Hypothalamus (tissue), 51 donors: ENCODE measurements at places on chromosomes 4 and X.

GRCh38 chrX:134898440-134898839 lies 92.4 kb upstream of the SMIM10 start:
- DNase-seq: no peak

DNA sequence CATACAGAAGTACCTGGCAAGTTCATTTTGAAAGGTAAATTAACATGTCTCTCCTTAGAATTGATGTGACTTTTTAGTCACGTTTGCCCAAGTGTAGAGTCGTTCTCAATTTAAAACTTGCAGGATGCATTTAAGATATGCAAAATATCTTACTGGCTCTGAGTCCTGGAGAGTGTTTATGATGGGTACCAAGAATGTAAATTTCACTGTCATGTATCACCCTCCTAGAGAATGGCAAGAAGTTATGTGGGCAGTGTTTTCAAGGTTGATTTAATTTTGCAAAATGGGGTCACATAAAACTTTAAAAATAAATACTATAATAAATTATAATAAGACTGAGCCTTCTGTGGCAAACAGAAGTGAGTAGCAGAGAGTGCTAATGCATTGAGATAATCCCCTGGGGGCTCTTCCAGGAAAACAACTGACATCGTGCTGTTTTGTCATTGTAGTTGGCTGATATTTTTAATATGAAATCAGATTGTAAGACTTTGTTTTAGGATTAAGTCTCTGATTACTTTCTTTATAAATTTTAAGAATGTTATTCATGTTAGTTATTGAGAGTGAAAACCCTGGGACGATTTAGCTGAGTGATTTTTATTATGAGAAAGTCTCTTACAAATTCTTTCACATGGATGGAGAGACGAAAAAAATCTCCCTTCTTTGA lies 103.0 kb downstream of the AFF1 start:
- no peak for DNase-seq

- no peak for DNase-seq
These were observed 111.9 kb upstream of the PCDH18 start for GRCh38 chr4:137644201-137644600.

DNA sequence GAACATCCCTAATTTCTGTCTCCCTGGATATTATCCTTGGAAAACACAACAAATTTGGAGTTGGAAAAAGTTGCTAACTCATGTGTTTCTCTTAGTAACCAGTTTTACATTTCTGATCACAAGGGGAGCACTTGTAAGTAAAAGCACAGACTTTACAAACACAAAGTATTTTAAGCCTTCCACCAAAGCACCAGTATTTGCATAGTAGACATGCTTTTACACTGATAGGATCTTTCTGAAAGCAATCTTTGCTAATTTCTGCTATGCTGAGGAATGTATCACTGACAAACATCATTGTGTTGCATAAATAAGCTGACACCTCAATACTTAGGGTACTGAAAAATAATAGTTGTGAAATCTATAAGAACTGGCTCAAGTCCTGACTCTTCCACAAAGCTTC lies 100.6 kb downstream of the MID1 start:
- no peak for DNase-seq

GRCh38 chrX:50167366-50167765 lies 33.4 kb downstream of the AKAP4 start:
- no peak for DNase-seq

DNA sequence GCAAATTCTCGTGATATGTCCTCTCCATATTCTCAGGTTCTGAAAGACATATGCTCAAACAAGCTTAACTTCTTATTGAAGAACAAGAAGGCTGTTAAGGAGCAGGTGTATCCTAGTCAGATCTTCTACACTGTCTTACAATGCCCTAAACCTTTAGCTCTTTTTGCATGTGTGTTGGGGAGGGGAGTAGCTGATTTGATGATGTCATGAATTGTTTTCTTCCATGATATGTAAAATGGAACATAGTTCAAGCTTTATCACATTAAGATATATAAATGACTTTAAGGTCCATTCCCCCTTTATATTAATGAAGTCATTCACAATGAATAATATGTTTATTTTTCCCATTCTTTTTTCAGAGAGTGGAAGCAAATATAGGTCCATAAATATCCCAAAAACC lies 332.5 kb upstream of the FAM241A start:
- DNase-seq: no peak

GRCh38 chr4:128868758-128869157 lies 59.3 kb downstream of the JADE1 start:
- no peak for DNase-seq

GRCh38 chrX:123481913-123482851 lies 250.7 kb downstream of the THOC2 start:
- DNase-seq: no peak

- no peak for DNase-seq
These were observed 993.6 kb downstream of the ADGRL3 start for GRCh38 chr4:62193761-62194160.

DNA sequence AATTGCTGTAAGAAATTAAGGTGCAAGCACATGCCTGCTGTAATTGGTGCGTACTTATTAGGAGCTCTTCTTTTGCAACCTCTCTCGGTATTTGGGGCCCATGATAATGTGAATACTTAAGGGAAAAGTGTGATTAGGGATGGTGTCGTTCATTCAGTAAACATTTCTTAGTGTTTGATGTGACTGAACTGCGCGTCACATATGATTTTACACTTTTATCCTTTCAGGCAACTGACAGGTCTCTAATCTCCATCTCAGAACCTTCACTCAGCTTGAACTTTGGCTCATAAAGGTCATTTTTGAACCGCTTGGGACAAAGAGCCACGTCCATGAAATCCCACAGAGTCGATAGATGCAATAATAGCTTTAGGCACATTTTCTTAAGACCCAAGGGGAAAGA lies 612.1 kb upstream of the PITX2 start:
- DNase-seq: no peak

GRCh38 chrX:29935455-29935854 lies 279.9 kb upstream of the MAGEB2 start:
- no peak for DNase-seq

DNA sequence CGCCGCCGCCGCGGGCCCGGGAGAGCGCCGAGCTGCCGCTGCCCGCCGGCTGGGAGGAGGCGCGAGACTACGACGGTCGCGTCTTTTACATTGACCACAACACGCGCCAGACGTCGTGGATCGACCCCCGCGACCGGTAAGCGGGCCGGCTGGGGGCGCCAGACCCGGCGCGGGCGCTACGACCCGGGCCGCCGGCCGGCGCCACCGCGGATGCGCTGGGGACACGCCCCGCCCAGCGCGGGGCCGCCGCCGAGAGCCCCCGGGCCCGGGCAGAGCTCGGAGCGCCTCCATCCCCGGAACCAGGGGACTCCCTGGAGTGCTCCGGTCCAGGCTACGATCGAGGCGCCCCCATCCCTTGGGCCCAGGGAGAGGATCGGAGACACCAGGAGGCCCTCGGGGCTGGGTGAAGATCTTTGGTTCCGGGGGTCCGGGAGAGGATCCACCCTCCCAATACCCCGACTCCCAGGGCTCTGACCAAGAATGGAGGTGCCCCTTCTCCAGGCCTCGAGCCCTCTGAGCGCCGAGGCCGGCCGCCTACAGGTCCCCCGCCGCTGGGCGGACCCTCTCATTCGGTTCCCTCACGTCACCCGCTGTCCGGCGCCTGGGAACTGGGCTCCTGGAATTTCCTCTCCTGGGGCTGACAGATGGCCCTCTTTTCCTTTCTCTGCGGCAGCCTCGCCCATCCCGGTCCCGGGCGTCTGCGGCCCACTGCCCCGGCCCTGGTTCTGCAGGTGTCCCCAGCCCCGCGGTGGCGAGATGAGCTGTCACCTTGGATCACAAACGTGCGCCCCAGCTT lies 48.8 kb downstream of the CLDN34 start:
- DNase-seq: no peak

DNA sequence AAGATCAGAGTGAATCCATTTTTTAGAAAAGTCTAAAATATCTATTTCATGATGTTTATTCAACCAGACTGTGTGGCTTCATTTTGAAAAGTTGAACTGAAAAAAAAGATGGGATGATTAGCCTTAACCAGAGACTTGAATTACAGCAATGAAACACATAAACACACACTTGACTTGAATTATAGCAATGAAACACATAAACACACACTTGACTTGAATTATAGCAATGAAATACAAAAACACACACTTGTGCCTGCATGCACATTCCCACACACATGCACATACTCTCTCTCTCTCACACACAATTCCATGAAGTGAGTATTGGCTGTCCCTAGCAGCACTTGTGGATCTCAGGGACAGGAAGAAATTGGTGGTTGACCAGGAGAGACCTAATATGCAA lies 286.8 kb downstream of the USP46 start:
- DNase-seq: no peak

DNA sequence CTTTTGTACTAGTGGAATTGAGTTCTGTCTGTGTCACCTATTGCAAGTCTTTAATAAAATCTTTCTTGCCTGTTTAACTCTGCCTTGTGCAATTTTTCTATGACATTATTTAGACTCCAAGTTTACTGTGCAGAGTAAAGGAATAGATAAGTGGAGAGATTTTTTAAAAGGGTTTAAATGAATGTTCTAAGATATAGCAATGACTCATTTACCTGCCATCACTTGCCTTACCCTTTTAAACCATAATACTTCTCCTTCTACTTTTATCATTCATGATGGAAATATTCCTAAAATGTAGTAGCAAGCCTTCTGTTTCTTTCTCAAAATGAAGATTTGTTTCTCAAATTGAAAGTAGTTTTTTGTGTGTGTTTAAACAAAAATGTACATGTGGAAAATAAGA lies 782.8 kb upstream of the MAGEB2 start:
- no peak for DNase-seq

DNA sequence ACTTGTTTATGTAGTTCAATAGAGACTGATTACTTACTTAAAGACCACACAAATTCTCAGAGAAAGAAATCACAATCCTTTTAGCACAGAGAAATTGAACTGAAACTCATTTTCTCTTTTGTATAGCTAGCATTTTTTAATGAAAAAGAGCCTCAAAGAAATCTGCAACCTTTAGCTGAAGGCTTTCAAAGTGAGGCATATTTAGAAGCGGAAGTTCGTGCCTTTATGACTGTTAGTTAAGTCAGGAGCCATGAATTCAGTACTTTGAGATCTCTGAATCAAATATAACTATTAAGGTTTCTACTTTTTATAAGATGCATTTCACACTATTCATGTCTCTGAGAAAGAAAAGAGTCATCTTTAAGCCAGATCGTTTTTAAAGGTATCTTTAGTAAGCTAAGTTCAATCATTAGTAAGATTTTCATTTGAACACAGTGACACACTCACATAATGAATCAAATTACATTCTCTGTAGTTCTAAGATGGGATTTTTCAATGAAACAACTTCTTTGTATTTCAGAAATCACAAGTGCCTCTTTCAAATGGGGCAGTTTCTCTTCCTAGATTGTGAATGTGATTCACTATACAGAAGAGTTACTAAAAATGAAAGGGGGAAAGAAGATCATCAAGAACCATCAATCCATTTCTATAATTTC lies 61.4 kb downstream of the SMARCA1 start:
- no peak for DNase-seq

GRCh38 chr4:65340382-65341109 lies 329.7 kb downstream of the EPHA5 start:
- no peak for DNase-seq

DNA sequence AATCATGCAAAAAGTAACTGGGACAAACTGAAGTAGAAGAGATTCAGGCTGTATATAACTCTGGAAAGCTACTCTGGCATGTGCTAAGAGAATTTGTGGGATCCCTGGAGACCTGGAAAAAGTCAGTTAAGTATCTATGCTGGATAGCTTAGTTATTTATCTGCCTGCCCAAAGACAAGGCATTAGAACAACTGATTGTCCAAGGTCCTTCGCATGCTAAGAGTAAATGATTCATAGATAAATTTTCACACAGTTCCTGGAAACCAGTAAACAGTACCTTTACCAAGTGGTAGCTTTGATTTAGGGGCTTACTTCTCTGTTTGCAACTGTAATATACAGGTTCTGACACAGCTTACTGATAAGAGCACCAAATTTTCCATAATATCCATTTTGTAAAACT lies 104.8 kb downstream of the ATP11C start:
- no peak for DNase-seq
